Substantia nigra (tissue), 51 donors: ENCODE measurements at places on chromosomes 7 and 10.

GRCh38 chr7:158279539-158280447 is 307.8 kb downstream of the PTPRN2 start:
- DNase-seq: no peak

DNA sequence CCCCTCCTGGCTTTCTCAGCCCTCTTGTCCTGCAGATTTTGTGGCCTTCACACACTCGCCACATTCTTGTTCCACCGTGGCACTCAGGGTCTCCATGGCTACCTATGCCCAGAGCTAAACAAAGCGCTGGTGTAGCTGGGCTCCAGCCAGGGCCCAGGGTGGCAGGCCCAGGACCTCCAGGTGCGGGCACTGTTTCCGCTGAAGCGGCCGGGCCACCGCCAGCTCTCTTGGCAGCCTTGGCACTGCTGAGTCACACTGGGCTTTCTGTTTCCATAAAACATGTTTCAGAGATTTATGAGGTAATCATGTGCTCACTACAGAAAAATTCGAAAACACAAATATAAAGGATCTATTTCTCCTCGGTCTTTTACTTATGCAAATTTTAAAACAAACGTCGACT is 51.3 kb downstream of the AOC1 start:
- DNase-seq: no peak

GRCh38 chr7:27176962-27177794 is 3.1 kb upstream of the HOXA10 start:
- DNase-seq: no peak

GRCh38 chr10:113292086-113292485 is 260.8 kb upstream of the HABP2 start:
- DNase-seq: no peak

- no peak for DNase-seq
Measured at GRCh38 chr10:125722811-125723210, 3.3 kb downstream of the EDRF1 start.

- DNase-seq: no peak
Measured at GRCh38 chr7:139958599-139959284, 104.0 kb downstream of the PARP12 start.
